Muscle of arm (tissue), 14 donors: ENCODE measurements at places on chromosomes 1 and 21.

DNA sequence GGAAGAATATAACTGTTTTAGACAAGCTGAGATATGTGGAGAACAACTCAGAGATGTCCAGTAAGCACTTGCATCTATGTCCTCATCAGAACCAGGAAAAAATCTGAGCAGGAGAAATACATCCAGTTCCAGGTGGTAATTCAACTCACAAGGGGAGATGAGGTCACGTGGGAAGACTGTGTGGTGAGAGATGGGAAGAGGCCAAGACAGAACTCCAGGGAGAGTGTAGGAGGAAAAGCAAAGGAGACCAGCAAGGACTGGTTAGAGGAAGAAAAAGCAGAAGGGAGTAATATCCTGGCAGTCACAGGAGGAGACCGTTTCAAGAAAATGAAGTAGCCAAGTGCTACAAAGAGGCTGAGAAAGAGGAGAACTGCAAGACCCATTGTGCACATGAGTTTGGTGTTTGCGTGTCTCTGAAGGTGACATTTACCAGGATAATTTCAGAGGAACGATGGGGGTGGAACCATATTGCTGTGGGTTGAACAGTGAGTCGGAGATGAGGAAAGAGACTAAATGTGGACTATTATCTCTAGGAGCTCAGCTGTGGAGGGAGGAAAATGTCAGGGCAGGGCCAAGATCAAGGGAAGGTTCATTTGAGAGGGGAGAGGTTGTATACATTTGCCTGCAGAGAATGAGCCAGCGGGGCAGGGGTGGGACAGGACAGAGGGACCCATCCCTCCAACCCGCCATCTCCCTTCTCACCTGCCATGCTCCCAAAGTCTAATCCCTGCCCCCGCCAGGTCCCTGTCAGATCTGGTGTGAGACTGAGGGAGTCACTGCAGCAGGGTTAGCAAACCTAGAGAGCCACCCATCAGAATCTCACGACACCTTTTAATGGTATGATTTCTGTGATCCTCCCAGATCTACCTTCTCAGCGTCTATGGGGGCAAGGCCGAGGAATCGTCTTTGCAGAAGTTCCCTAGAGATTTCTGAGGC is 24.9 kb downstream of the SUSD4 start:
- no peak for DNase-seq

- no peak for DNase-seq
Observed at GRCh38 chr1:24373044-24373443, 40.5 kb downstream of the STPG1 start.

DNA sequence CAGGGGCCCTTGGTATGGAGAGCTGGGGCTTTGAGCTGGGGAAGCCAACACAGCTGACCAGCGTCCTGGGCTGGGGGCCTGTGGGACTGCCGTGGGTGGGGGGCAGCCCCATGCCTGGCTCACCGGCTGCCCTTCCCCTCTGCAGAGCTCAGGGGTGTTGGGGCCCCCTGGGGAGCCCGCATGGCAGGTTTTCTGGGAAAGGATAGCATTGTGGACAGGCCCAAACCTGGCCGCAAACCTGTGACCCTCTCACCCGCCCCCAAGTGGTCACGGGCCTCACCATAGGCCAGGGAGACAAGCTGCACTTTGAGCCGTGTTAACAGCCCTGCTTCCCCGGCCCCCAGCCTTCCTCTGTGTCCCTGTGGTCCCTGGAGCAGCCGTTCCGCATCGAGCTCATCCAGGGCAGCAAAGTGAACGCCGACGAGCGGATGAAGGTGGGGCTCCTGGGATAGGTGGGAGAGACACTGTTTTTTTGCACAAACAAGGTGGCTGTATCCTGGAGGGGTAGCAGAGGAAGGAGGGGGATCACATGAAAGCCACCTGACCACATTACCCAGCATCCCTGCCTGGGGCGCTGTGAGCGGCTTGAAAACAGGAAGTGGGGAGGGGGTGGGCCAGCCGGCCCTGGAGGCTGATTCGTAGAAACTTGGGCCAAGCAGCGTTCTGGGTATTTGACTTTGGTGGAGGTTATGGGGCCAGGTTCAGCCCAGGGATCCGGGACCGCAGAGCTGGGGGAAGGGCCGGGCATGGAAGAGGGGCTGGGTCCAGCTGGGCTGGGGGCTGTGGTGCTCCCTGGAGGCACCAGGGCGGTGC is 65.9 kb downstream of the PIK3CD start:
- DNase-seq: peak; percentile 62

DNA sequence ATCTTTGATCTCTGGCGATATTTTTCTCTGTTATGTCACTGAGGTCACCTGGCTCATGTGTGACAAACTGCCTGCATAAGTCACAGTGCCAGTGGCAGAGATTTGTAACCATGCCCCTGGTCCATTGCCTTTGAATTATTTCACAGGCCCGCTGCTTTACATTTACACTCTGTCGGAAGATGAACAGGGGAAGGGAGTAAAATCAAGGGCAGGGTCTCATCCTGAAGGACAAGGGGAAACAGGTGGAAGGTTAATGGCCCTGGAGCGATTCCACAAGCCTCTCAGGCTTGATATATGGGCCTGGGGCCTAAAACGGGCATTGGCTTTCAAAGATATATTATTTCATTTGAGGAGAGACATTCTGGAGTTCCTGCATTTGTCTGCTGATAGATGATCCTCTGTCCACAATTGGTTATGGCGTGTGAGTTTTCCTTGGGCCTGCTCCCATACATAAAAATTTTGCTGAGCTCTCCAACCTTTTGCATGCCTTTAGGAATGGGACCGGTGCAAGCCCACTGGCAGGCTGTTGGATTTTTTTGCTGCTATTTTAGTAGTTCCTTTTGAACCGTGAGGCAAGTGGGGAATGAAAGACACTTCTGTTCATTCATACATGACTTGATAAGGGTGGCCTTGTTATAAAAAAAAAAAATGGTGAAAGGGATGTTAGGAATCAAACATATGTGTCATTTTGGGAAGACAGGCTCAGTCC is 51.9 kb downstream of the NR5A2 start:
- no peak for DNase-seq

DNA sequence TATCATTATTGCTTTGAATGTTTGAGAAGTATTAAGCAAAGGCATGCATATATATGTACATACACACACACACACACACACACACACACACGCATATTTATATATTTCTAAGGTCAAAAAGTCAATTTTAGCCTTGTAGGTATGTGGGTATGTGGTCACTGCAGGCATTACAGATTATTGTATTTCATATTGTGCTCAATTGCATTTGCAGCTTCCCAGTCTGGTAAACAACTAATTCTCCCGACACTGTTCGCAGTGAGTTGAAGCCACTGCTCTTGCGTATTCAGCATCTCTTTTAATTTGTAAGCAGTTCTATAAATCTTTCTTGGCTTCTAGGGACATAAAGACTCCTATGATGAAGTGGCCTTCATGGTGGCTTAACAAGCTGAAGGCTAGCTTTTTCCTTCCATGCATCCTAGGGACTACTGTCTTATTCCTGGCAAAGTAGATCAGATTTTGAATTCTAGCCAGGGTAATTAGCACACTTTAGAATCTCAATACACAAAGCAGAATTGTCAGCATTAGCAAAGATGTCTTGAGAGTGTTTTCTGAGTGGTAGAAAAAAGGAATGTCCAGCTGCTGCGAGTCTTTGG is 368.6 kb upstream of the NEGR1 start:
- DNase-seq: peak; percentile 33

DNA sequence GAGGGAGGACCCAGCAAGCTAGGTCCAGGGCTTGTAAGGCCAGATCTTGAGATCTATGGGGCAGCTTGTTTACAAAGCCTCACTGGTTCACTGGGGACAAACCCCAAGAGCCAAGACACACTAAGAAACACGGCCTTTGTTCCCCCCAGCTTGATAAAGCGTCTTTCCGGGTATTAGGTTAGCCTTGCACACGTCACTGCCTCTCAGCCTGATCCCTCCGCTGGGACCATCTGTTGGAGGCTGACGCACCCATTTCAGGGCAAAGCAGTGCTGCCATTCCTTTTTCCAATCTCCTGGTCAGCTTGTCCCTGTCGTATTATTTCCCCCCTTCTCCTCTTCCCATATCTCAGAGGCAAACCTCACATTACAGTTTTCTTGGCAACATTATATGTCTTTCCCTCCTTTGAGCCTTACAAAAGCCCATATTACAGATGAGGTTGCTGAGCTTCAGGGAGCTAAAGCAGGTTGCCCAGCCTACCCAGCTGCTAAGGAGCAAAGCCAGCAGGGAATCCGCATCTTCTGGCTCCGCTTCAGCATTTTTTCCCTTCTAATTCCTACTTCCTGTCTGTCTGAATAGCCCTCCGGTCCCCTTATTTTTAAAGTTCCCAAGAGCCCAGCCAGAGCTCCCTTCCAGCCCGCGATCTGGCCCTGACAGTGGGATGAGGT is 4.1 kb downstream of the HEYL start:
- no peak for DNase-seq

DNA sequence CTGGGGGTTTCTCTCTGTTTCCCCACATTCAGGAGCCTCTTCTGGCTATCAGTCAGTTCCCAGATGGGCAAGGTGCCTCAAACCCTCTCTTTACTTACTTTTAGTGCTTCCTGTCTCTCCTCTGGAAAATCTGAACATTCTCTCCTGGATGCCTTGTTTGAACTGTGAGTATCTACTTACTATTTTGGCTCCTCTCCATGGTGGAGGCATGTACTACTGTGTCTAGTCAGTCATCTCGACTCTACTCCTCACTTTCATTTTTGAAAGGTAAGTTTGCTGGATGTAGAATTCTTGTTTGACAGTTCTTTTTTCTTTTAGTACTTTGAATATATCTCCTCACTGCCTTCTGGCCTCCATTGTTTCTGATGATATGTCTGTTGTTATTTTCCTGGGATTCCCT is 70.9 kb upstream of the FAM78B start:
- no peak for DNase-seq

- no peak for DNase-seq
Observed at GRCh38 chr21:26140164-26140579, 30.4 kb downstream of the APP start.

DNA sequence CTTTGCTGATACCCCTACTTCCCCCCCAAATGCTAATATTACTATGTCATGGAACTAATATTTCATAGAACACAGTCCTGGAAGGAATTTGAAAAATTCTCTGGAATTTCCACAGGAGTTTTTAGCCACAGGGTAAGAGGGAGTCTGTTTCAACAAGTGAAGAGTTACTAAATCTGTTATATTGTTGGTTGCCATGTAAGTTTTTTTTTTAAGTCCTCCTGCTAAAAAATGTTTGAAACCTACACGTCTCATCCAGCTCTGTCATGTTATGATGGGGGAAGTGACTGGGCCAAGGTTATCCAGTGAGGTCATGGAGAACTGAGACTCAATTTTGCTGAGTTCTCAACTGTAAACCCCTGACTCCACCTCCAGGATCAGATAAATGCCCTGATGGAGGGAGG is 60.8 kb upstream of the USP24 start:
- no peak for DNase-seq

GRCh38 chr21:33831962-33832659 is 83.5 kb downstream of the ATP5PO start:
- no peak for DNase-seq

GRCh38 chr1:97849345-97850340 is 71.2 kb downstream of the DPYD start:
- DNase-seq: no peak

DNA sequence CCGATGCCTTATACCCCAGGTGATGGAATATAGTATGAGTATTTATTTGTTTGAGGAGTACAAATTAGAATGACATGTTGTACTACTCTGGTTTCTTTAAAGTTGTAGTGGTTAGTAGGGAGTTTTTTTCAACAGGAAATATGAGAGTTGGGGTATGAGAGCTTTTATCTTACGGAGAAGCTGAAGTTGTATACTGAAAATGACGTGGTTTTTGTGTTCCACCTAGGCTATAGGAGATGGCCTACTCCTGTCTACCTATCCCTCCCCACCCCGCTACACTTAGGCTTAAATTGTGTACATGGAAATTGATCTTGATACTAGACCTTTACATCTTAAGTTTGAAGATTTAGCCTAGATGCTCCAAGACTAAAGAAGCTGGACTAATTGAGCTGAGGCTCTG is 6.8 kb upstream of the HAX1 start:
- DNase-seq: no peak

DNA sequence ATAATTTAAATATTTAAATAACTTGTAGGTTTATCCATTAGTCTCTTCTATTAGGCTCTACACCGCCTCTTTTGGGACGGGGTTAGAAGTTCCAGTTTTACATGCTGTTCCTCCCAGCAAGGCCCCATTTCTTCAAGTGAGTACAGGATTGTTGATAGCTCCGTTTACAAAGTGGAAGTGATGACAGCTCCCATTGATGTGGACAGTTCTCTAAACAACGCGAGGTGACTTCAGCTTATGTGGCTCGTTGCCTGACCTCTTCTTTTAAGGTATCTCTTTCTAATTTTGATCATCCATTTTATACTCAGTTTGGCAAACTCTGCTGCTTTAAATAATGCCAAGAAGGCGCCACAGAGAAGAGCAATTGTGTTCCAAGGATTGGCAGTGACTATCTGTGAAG is 49.7 kb downstream of the PACC1 start:
- no peak for DNase-seq

DNA sequence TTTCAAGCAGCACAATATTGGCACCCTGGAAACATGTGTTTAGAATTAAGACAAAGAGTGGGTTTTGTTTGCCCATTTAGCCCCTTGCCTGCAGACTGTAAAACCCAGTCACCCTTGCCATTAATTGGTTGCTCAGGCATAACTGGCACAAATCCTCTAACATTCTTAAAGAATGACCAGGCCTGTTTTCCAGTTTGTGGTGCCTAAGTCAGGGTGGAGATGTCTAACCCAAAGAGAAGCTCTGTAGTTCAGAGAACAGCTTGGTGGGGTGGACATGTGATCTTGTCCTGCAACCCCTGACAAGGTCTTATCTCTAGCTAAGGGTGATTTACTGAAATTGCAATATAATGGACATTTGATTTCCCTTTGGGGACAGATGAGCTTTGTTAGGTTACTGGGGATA is 8.8 kb upstream of the ANGPTL7 start:
- no peak for DNase-seq

- DNase-seq: no peak
Observed at GRCh38 chr1:1199961-1200875, 6.2 kb downstream of the TNFRSF18 start.

DNA sequence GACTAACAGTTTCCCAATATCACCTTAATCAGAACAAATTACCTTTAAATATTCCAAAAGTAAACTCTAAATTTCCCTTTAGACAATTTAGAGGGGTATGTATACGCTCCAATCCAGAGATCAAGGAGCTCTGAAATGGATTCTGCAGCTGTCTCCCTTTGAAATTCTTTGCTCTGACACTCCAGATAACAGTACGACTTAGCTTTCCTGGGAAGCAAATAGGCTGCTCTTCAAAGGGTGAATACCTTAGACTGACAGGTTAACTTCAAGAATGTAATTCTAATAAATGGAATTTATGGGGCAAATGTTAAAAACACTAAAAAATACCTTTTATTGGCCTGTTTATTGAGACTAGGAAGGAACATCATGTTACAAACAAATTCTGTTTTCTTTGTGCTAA is 357.2 kb downstream of the USP25 start:
- DNase-seq: no peak
